ENCODE measurements at places on chromosomes 1 and 21.

GRCh38 chr1:59418363-59419144 lies 121.7 kb downstream of the FGGY start:
- DNase-seq: no peak

GRCh38 chr1:23963617-23964234 lies 4.1 kb downstream of the PNRC2 start:
- DNase-seq: no peak

- no peak for DNase-seq
Measured at GRCh38 chr1:62110198-62110817, 84.3 kb upstream of the L1TD1 start.

- DNase-seq: no peak
Measured at GRCh38 chr1:225700889-225701465, 48.1 kb upstream of the ENAH start.

DNA sequence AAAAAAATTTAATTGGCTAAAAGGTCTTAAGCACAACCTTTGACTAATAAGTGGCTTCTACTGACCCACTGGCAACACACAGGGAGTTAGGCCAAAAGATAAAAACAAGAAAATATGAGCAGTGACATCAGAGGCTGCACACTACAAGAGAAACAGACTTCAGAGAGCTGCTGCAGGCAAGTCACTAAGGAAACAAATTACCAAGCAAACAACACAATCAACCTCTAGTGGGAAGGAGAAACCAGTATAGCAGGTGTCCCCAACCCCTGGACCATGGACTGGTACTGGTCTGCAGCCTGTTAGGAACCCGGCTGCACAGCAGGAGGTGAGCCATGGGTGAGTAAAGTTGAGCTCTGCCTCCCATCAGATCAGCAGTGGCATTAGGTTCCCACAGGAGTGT lies 20.8 kb upstream of the ENSA start:
- DNase-seq: no peak

DNA sequence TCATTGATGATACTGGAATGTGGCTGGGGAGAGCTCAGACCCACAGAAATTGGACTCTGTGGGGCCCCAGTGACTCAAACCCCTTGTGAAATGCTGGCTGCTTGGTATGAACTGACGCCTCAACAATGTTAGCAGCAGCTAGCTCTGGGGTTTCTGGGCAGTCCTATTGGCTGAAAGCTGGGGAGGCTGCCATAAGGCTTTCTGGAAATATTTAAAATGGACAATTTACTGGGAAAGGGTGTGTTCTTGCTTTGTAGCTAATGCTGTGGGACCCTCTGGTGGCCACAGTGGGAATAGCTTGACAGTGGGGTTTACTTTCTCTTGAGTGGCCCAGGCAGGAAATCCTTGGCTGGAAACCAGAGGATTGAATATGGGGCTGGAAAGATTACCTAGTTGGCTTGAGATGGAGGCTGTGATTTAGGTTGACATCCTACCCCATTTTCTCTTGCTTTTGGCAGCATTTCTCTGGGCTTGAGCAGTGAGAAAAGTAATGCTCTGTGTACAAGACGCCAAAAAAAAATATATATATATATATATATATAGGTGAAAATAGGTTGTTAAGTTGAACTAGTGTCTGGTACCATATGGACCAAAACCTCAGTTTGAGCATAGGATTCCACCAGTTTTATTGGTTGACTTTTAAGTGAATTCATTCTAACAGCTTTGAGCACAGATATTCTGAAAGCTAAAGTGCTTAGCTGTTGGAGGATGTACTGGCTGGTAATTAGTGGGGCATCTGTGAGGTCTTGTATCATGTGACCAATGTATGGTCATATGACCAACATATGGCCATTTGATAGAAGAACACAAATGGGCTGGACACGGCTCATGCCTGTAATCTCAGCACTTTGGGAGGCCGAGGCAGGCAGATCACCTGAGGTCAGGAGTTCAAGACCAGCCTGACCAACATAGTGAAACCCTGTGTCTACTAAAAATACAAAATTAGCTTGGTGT lies 8.2 kb upstream of the S100A10 start:
- peak; percentile 85 for DNase-seq

DNA sequence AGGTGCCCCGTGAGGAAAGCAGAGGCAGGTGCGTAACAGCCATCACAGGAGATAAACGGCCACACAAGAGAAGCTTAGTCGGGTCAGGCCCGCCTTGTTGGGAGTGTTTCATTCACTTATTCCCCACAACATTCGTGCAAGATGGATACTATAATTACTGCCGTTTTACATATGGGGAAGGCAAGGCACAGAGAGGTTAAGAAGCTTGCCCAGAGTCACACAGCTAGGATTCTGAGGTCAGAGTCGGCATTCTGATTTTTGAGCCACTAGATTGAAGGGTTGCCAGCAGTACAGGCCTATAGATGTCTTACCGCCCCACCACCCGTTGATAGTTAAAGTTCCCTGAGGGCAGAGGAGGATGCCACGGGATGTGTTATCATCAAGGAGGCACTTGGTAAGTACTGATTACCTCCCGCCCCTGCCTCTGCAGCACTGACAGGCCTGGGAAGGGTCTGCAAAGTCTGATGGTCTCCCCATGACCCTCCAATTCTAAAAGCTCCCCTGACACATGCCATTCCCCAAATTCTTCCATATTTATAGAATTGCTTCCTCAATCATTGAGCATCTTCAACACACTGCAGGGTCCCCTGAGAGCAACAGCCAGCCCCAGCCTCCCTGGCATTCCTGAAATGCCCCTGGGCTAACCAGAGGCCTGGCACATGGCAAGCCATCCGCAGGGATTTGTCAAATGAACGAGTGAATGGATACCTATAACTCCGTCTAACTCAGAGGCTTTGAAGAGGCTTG lies 74.7 kb upstream of the CLDN14 start:
- no peak for DNase-seq

DNA sequence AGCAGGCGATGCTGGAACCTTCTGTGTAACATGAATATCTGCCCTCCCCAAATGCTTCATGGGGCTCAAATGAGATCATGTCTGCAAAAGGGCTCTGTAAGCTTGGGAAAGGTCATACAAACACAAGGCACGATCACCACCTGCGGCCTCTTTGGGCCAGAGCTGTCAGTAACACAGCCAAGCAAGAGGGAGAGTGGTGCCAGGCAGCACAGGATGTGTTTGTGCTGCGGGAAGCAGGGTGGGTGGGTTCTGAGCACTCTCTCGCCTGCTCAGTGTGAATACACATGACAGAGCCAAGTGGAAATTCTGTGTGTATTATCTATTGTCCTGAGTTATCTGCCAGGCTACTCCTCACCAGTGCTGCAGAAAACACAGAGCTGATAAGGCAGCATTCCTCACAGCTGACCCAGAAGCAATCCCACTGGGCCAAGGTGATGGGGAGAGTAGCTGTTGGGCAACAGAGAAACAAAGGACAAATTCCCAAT lies 101.2 kb downstream of the LAMC2 start:
- DNase-seq: no peak

GRCh38 chr21:27648560-27648959 lies 681.7 kb upstream of the ADAMTS5 start:
- no peak for DNase-seq

GRCh38 chr21:16663436-16663835 lies 849.4 kb upstream of the CXADR start:
- no peak for DNase-seq

GRCh38 chr1:168428063-168428731 lies 115.6 kb downstream of the XCL2 start:
- DNase-seq: no peak

GRCh38 chr1:12012560-12013316 lies 6.6 kb upstream of the MIIP start:
- no peak for DNase-seq

DNA sequence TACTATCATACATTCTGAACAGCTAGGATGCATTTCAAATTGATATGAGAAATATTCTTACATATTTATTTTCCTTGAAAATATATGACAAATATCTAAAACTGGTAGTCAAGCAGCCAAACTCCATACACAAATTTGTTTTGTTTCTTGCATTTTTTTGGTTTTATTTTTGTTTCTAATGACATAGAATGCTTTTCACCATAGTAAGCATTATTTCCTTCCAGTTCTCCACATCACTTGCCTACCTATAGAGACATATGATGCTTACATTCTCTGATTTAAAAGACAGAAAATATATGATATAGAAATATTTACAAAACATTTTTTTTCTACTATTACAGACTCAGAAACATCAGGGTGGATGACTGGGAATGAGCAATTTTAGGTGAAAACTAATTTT lies 726.4 kb upstream of the ADGRL4 start:
- no peak for DNase-seq

GRCh38 chr1:6093071-6093470 lies 47.4 kb downstream of the KCNAB2 start:
- DNase-seq: no peak

DNA sequence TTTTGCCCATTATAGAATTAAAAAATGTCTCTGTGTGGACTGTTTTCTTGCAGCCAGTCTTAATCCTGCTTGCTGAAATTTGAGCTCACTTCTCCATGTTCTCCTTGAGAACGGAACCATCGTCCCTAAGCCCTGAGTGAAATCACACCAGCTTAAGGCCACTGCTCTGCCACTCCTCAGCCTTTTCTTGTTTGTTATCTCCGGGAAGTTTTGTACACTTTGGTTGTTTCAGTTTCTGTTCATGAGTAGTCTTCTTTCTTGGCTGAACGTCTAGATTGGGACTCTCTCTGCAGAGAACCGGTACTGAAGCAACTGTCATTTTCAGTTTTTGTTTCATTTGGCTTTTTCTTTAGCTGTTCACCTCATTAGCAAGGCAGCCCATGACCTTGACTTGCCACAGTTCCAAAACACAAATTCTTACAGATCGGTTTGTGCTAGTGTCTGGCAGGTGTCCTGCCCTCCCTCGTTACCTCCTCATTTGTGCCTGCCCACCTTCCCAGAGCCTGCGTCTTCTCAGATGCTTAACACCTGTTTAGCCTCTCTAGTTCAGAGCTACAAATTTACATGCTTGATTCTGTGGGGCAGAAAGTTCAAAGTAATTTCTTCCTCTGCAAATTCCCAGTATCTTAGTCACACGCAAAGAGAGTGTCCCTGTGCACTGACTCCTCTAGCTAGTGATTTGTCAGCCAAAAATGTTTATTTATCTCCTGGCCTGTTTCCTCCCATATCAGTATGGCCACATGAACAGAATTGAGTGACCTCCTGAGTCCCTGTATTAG lies 12.4 kb downstream of the PSEN2 start:
- no peak for DNase-seq

DNA sequence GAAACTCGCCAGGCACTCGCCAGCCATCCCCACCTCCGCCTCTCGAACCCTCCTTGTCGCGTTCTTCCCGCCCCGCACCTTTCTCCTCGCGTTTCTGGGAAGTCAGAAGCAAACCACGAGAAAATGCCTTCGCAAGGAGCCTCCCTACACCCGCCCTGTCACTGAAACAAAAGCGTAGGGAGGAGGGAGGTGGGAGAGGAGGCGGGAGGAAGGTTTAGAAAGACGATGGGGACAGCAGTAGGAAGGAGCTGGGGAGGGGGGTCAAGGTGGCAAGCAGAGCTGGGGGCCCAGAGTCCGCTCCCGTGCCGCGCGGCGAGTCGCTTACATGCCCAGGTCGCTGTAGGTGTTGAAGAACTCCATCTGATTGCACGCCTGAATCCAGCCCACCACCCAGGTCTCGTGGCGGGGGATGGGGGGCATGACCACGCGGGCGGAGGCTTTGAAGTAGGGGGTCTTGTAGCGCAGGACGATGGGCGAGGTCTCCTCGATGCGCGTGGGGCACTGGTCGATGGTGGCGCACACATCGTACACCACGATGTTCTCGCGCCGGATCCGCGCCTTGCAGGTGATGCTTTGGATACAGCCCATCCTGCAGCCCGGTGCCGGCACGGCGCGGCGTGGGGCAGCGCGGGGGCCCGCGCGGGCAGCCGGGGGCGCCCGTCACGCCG lies 1.0 kb downstream of the FAM78B start:
- no peak for DNase-seq

DNA sequence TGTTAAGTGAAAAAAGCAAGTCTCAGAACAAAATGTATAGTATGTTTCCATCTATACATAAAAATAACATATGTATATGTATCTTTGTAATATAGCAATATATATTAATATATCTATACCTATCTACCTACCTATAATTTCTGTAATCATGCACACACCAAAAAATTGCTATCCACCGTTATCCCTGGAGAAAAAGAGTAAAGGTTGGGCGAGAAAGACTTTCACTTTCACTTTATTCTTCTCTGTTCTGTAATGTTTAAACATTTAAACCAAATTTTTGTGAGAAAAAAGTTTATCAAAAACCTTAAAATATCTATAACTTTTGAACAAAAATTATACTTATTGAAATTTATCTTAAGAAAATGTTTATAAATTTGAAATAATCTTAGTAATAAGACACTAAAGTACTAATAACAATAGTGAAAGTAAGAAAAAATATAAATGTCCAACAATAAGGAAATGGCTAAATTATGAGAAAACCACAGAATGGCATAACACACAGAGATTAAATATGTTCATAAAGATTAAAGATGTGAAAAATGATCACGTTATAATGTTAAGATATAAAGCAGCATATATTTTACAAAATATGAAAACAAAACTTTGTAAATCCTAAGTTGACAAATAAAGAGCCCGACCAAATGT lies 74.0 kb upstream of the LRRC53 start:
- DNase-seq: no peak

DNA sequence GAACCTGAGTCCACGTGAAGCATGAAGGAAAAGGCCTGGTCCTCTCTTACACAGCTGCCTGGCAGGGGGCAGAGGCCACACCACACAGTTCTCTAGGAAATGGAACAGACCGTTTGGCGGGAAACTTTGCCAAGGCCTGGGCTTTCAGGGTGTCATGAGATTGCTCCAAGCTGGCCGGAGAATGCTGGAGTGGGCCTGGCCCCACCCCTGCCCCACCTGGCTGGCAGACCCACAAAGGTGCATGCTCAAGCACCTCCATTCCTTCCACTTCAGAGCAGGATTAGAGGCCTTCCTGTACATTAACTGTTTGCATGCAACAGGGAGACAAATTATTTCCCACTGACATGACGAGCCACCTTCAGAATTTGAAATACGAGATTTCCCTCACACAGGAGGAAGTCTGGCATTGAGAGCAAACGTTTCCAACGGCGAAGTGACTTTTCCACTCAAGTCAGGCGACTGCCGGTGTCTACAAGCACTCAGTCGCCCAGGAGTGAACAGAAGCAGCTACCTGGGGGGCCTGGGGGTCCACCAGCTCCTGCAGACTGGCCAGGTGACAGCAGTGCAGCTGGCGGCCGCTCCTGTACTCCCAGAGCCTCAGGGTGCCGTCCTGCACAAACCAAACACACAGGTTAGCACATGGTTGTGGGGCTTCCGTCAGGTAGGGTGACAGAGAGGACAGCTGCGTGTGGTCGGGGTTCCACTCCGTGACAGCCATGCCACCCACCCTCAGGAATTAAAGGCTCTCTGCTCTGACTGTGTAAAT lies 24.0 kb downstream of the WDR4 start:
- DNase-seq: no peak

GRCh38 chr1:9910076-9910422 lies at the start of gene CTNNBIP1:
CTNNBIP1 (minus strand) TSS chr1:9910269; CDS start chr1:9872064, 38,205 bp downstream.
- no peak for DNase-seq

GRCh38 chr1:108316545-108316944 lies 72.7 kb upstream of the NBPF4 start:
- peak; percentile 15 for DNase-seq

GRCh38 chr1:9842073-9842711 lies 18.4 kb upstream of the CLSTN1 start:
- no peak for DNase-seq

Measured in HCT116 (cell line).